Neural crest cell (in vitro differentiated cells): ENCODE measurements at places on chromosomes 7 and 10.

DNA sequence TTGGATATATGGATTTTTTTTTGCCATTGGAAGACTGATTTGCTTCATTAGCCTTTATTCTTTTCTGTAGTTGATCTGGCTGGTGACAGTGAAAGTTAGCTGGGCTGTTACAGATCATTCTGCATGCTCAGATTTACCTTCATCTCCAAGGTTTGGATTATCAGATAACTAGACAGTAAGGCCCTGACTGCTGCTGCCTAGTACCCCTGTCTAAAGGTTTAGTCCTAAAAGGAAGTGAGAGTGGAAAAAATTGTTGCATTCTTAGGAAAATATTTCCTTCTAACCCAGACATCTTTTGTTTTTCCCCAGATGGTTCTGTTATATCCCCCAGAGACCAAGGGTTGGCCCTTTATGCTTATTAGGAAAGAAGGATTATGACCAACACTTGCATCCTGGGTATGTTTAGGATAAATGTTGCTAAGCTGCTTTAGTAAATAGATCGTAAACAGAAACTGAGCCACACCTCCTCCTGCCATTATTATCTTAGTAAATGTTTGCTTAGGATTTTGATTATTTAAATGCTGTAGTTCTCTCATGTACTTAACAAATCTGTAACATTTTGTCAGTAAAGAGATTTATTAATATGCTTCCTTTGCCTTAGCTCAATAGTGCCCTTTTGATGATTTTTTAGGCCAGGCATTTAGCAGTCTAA, 44.4 kb downstream of the MCU start:
- no peak for DNase-seq

DNA sequence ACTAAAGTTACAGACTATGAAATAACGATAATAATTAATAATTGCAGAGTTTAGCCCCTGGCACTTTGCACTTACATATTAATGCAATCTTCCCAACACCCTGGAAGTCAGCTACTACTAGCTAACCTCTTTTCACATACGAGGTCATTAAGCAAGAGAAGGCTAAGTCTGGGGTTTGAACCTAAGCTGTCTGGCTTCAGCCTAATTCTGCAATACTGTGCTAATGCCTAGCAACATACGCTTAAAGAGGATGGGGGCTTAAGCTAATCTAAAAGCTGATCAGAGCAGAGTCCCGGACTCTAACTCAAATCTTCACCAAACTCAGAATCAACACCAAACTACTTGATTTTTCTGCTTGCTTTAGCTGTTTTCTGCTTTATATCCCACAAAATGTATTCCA, 168.7 kb upstream of the GNAI1 start:
- DNase-seq, result no peak

- peak; percentile 4 for DNase-seq
Measured at GRCh38 chr7:123070702-123071286, 75.3 kb upstream of the TAS2R16 start.

DNA sequence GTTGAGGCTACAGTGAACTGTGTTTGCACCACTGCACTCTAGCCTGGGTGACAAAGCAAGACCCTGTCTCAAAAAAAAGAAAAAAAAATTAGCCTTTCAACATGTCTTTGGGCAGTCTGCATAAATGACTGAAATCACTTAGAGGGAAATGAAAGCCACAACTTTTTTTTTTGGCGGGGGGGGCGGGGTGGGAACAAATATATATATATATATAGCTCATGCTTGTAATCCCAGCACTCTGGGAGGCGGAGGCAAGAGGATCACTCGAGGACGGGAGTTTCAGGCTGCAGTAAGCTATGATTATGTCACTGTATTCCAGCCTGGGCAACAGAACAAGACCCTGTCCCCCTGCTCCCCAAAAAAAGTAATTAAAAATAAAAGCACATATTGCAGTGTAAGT, 23.4 kb upstream of the MICU1 start:
- DNase-seq, result no peak

- no peak for DNase-seq
Measured at GRCh38 chr7:135074096-135074495, 73.8 kb upstream of the TMEM140 start.

GRCh38 chr10:78462176-78462575, 428.5 kb downstream of the RPS24 start:
- DNase-seq, result no peak

- DNase-seq, result no peak
Measured at GRCh38 chr10:73970845-73971244, 27.1 kb upstream of the VCL start.

GRCh38 chr7:90655566-90655965, 59.4 kb downstream of the CDK14 start:
- no peak for DNase-seq

GRCh38 chr7:100711369-100711768, 5.4 kb downstream of the POP7 start:
- DNase-seq, result no peak

- DNase-seq, result no peak
Measured at GRCh38 chr10:49189422-49189821, 1.2 kb upstream of the TMEM273 start.

DNA sequence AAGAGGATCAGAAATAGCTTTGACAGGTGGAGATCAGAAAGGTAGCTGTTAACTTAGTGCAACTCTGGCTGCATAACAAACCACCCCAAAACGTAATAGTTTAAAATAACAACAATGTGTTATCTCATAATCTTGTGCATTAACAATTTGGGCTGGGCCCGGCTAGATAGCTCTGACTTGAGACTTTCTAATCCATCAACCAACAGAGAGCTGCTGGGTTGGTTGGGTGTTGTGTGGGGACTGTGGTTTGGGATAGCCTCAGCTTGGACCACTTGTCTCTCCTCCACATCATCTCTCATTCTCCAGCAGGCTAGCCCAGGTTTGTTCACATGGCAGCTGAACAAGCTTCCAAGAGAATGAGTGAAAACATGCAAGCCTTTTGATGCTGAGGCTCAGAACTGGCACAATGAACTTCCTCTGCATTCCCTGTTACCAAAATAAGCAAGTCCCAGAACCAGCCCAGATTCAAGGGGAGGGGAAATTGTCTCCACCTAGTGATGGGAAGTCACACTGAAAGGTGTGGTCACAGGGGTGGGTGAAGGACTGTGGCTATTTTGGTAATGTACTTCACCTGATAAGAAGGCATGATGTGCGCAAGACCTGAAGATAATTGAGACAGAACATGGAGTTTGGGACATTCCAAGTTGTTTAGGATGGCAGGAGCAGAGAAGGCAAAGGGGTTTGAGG, 20.4 kb upstream of the ASAH2 start:
- no peak for DNase-seq

DNA sequence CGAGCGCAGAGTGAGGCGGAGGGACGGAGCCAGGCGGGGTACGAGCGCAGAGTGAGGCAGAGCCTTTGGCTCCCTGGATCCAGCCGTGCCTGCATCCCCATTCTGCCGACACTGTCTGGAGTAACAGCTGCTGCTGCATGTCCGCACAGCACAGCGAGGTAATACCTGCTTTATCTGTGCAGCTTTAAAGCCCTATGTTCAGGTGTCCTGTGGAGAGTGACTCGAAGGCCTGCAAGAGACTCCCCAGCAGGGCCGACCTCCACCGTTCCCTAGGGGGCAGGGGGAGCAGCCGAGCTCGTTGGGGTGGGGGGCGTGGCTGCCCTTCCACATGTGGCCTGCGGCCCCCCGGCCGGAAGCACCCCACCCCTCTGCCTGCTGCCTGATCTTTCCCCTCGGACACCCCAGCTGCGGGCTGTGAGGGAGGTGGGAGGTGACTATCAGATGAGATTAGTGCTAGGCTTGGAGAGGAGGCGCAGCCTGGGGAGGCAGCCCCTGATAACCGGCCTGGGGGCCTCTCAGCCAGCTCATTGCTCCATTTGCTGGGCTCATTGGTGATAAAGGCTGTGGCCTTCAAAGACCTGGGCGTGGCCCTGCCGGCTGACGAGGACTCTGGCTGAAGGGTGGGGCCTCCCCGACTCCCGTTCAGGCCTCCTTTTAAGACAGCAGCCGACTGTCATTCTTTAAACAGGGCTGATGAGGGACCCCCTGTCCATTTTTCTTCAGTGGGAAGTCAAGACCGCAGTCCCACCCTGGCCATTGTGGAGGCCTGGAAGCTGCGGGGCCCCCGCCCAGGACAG, 8.0 kb downstream of the VENTX start:
- no peak for DNase-seq

DNA sequence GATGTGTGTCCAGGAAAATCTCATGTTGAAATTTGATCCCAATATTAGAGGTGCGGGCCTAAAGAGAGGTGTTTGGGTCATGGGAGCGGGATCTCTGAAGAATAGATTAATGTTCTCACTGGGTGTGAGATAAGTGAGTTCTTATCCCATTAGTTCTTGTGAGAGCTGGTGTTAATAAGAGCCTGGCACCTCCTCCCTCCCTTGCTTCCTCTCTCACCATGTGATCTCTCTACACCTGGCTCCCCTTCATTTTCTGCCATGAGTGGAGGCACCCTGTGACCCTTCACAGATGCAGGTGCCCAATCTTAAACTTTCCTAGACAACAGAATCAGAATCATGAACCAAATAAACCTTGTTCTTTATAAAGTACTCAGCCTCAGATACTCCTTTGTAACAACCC, 19.5 kb downstream of the MTPN start:
- no peak for DNase-seq

DNA sequence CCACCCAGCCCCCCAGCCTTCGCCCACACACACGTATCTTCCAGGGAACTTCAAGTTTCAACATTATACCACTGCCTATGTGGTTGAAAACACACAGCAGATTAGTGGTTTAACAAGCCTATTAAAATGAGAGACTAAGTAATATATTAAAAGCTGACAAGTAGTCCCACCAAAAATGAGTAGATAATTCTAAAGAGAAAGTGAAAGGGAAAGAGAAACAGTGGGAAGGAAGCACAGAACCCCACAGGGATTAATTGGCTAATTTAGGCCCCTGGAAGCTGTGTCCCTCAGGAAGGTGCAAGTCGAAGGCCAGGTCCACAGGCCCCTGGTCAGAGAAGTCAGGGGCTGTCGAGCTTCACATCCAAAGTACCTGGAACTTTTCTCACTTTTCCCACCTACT, 210.5 kb upstream of the YAE1 start:
- DNase-seq, result no peak

- DNase-seq, result peak; percentile 18
Measured at GRCh38 chr10:30058570-30059132, 735 bp downstream of the JCAD start.

DNA sequence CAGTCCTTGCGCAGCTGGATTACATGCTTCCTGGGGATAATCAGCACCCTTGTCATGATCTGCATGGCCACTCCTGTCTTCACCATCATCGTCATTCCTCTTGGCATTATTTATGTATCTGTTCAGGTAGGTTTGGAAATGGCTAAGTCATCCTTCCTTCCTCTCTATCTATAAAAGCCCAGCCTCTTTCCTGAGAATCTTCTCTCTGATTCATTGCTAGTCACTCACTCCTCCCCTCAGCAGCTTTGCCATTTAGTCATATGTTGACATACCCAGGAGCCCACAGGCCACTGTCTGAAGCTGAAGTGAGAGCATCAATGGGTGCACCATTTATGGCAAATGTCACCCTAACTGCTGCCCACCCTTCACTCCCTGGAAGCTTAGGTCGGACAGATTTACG, 52.0 kb downstream of the ABCC2 start:
- no peak for DNase-seq

DNA sequence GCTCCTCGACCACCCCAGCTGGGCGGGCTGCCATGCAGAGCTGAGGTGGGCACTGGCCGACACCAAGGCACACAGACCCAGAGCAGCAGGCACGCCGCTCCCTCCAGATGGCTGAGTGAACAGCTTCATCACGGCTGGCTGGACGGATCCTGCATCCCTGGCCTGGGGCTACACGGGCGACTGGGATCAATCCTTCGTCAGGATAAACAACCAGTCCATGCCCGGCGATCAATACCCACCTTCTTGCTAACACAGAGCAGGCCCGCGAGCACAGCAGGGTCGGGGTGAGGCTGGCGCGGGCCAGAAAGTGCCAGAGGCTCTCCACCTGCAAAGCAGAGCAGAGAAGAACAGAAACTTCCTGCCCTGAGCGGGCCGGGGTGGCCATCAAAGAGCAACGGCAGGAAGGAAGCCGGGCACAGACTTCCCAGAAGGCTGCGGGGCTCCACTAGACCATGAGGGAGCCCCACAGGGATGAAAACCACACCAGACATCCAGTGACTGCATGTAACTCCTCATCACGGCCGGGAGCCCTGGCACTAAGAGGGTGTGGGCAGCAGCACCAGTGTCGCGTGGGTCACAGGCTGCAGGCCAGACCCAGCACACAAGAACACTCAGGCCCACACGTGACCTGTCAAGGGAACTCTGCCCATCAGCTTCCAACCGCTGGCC, 166.4 kb downstream of the MAD1L1 start:
- no peak for DNase-seq

- no peak for DNase-seq
Measured at GRCh38 chr10:49169776-49170175, 18.4 kb downstream of the TMEM273 start.

- no peak for DNase-seq
Measured at GRCh38 chr7:48421357-48421756, 250.1 kb downstream of the ABCA13 start.

GRCh38 chr7:88431882-88432281, 125.2 kb upstream of the STEAP4 start:
- DNase-seq, result no peak

DNA sequence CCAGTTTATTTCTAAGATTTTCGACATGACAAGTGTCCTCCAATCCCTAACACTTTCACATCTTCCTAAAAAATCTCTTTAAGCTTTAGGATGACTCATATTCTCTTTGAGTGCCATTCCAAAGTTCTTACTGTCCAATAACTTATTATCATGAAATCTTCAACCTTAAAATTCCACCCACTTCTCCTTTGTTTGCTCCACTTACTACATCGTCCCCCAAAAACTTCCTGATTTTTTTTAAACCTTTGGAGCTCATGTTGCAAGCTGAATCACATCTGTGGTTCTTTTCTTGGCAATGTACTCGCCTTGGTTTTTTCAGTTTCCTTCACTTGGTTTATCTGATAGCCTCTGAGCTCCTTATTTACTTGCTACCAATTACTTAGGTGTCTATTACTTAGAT, 39.2 kb upstream of the JCAD start:
- no peak for DNase-seq

DNA sequence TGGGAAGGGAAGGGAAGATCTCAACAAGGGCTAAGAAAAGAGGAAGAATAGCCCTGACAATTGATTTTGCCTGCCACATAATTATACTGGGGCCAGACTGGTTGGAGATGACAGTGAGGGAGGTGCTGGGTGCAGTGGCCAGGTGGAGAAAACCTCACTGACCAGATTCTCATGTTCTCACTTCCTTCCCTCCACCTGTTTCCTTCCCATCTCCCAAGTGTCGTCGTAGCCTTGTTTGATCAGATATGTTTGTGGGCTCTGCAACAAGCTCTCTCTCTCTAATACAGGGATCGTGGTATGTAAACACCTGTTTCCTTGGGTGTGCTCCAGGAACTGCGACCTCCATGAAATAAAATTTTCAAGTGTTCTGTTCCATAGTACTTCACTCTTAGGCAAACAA, 60.2 kb downstream of the VCL start:
- no peak for DNase-seq

- no peak for DNase-seq
Measured at GRCh38 chr7:158386866-158387545, 200.6 kb downstream of the PTPRN2 start.

GRCh38 chr10:100333661-100334440, 3.8 kb upstream of the PKD2L1 start:
- no peak for DNase-seq
